Upper lobe of right lung (tissue), 1 donor: ENCODE measurements at places on chromosomes 7 and 10. TPM values are rescaled to one million over a fixed set of nuclear protein-coding genes. Genes with fewer than 3 reads are reported as not detected.

DNA sequence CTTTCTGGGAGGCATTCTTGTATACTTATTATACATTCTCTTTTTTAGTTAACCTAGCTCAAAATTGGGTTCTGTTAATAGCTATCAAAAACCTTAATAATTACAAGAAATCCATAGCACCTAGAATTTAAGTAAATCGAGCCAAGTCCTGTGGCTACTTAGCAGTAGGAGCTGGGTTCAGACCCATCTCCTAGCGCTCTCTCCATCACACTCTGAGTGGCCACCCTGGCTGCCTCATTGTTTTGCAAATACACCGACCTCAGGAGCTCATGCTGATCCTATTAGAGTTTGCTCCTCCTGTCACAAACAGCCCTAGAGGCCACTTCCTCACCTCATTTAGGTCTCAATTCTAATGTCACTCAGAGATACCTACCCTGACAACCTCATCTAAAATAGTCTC is 46.2 kb upstream of the OSBPL3 start:
- no peak overlapping the region for H3K4me3 ChIP-seq
- H3K4me1 ChIP-seq: no peaks in the 10 kb centered on the region
- H3K27me3 ChIP-seq: no peaks in the 10 kb centered on the region
- no peaks in the 10 kb centered on the region for H3K36me3 ChIP-seq

- no peak overlapping the region for H3K27ac ChIP-seq
- no peak for DNase-seq
- no peak overlapping the region for H3K4me3 ChIP-seq
- peaks cover 12% of the 10 kb centered on the region for H3K4me1 ChIP-seq
- no peaks in the 10 kb centered on the region for H3K36me3 ChIP-seq
These were observed 51.8 kb upstream of the ANK3 start for GRCh38 chr10:60441515-60441914.

DNA sequence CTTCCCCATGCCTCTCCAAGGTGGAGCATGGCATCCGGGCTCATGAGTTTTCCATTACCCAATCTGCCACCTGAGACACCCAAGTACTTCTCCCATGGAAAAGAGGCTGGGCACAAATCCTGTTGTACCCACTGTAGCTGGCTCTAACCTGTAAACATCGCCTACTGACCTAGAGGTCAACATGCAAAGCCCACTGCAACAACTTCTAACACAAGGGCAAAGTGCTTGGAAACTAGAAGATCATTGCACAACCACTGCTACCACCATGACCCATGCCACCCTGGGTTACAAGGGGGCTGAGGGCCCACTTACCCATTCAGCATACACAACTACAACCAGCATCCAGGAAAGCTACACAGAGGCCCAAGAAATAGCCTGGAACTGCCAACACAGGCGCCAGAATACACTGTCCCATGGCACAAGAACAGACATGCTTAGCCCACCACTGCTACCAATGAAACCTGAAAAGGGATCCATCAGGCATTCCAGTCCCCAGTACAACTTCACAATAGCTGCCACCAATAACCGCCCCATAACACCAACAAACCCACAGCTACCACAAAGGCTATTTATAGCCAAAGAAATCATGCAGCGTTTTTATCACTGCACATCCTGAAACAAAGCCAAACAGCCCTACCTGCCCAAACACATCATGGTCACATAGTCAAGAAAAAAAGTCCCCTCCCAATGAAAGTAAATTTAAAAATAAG is 63.4 kb downstream of the RNF32 start:
- H3K27me3 ChIP-seq: no peaks in the 10 kb centered on the region
- no peaks in the 10 kb centered on the region for H3K4me1 ChIP-seq
- no peak for DNase-seq
- H3K36me3 ChIP-seq: no peaks in the 10 kb centered on the region

DNA sequence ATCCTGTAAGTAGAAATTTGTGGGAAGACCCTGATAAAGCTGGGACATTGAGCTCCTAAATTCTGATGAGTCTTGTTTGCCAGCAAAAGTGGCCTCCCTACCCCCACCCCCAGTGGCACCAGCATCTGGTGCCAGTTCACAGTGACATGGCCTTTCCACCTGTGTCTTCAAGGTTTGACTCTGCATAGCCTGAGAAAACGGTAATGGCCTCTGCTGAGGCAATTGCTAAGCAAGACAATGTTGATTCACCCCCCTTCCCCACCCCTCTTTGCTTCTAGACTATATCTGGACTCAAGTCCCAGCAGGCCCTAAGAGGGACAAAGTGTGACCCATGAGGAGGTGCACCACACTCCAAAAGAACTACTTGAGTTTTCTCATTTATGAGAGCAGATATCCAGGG is 48.0 kb upstream of the PIK3CG start:
- DNase-seq: no peak
- no peak overlapping the region for H3K4me3 ChIP-seq
- H3K36me3 ChIP-seq: no peaks in the 10 kb centered on the region
- no peaks in the 10 kb centered on the region for H3K27me3 ChIP-seq

- no peak for DNase-seq
- H3K4me3 ChIP-seq: no peak overlapping the region
- H3K36me3 ChIP-seq: no peaks in the 10 kb centered on the region
- no peak overlapping the region for H3K27ac ChIP-seq
- no peaks in the 10 kb centered on the region for H3K4me1 ChIP-seq
These were observed 10.2 kb upstream of the FAM13C start for GRCh38 chr10:59372543-59372942.

FAM131B gene
- total RNA-seq: 0.90 TPM

C7orf33 gene
- not detected for total RNA-seq

FAM171A1 gene
- 17.3 TPM for total RNA-seq

TRIP6 gene
- total RNA-seq: 65.3 TPM
